ENCODE measurements at places on chromosomes 16 and 17.

GRCh38 chr16:55120408-55120807, 189.7 kb downstream of the IRX5 start:
- peak; percentile 22 for DNase-seq

DNA sequence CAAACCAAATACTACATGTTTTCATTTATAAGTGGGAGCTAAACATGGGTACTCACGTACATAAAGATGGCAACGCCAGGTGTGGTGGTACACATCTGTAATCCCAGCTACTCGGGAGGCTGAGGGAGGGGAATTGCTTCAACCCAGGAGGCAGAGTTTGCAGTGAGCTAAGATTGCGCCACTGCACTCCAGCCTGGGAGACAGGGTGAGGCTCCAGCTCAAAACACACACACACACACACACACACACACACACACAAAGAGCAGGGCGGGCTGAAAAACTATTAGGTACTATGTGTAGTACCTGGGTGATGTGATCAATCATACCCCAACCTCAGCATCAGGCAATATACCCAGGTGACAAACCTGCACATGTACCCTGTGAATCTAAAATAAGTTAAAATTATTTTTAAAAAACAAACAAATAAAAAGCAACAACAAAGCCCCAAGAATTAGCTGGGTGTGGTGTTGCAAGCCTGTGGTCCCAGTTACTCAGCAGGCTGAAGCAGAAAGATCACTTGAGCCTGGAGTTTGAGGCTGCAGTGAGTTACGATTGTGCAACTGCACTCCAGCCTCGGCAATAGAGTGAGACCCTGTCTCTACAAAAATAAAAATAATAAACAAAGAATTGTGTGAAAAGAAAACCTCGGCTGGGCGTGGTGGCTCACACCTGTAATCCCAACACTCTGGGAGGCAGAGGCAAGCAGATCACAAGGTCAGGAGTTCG, 11.9 kb upstream of the FAAP100 start:
- peak; percentile 88 for DNase-seq

DNA sequence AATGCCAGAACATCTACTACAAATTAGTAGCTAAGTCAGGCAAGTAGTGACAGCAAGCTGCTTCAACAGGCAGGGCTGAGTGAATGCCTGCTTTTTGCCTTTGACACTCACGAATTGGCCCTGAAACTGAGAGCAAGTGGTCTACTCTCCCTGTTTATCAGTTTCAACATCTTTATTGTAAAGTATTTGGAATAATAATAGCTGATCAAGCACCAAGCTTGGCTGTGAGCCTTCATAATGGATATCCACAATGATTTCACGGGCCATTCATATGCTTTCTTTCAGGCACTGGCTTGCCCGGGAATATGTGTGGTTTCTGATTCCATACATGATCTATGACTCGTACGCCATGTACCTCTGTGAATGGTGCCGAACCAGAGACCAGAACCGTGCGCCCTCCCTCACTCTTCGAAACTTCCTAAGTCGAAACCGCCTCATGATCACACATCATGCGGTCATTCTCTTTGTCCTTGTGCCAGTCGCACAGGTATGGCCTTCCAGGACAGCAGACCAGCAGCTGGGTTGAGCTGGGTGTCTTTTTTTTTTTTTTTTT, 5.2 kb downstream of the TLCD3A start:
- DNase-seq = no peak

GRCh38 chr17:81129289-81129688, 36.0 kb upstream of the PVALEF start:
- DNase-seq = no peak

DNA sequence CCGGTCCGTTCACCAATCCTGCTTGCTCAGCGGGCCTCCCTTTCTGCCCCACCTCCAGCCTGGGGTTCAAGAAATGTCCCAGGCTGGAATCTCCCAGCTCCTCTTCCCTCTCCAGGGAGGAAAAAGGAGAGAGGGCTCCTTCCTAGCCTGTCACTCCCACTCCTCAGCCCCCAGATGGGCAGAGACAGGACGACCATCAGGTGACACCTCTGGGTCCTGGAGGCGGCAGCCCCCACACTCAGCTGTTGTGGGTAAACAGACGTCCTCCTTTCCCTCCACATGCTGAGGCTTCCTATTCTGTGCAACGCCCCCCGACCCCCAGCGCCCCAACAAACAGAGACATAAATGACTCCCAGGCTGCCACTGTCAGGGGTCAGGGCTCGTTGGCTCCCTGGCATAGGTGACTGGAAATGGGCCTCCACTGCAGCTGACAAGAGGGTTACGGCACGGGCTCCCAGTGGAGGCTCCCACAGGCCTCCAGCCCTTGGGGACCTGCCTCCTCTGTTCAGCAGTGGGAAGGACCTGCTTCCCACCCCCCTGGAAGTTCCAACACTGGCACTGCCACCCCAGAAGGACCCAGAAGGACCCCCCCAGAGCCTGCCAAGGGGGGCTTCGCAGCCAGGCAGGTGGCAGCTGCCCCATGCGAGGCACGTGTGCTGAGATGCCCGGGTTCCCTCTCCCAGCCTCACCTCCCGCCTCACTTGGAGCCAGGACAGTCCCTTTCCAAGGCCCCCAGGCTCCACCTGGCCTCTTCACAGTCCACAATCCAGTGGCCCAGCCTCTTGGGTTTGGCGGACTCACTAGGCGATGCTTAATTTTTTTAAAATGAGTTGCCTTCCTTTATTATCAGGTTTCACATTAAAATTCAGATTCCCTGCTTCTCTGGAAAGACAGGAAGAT, 232.3 kb downstream of the KATNIP start:
- no peak for DNase-seq

Data from GM23248 (cell line).